ENCODE measurements at places on chromosomes 5 and 9.

- no peak for DNase-seq
Observed at GRCh38 chr9:4334410-4334813, 34.5 kb upstream of the GLIS3 start.

DNA sequence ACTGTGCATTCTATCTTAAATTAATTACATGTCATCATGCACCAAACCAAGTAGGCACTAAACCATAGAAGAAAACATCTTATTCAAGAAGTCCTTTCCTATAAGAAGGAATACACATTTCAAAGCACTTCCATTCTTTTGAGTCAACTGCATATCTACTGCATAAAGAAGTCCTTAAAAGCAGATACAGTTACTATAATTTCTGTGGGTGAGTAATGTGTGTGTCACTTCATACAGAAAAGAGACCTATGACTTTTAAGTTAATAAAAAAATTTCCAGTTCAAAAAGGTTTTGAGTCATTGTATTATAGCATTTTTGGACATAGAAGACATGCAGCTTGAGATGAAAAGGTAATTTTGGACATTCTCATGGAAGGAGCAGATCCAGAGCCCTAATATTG, 125.0 kb downstream of the DTWD2 start:
- DNase-seq = no peak

DNA sequence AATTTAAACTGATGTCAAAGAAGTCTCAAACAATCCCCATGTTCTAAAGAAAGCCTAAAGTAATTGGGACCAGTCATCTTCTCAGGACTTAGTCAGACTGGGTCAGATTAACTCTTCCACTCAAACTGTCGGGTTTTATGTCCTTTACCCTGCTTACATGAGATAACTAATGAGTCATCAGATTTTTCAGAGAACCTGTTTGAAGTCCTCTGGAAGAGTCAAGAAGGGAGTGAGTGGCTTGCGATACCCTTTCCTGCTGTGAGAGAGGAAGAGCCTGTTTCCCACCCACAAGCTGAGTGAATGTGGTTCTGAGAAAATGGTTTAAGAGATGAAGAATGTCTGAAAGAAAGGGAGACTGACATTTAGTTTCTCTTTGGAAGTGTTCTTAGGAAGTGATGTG, 1866.7 kb upstream of the C9orf72 start:
- DNase-seq = peak; percentile 1

- DNase-seq = no peak
Observed at GRCh38 chr9:80792726-80793125, 896.6 kb downstream of the TLE1 start.

- DNase-seq = no peak
Observed at GRCh38 chr9:123239726-123240125, 28.7 kb downstream of the STRBP start.

- no peak for DNase-seq
Observed at GRCh38 chr5:136518174-136518573, 152.8 kb upstream of the TRPC7 start.
